Mesothelial cell of epicardium (in vitro differentiated cells): ENCODE measurements at places on chromosomes 6 and 20.

DNA sequence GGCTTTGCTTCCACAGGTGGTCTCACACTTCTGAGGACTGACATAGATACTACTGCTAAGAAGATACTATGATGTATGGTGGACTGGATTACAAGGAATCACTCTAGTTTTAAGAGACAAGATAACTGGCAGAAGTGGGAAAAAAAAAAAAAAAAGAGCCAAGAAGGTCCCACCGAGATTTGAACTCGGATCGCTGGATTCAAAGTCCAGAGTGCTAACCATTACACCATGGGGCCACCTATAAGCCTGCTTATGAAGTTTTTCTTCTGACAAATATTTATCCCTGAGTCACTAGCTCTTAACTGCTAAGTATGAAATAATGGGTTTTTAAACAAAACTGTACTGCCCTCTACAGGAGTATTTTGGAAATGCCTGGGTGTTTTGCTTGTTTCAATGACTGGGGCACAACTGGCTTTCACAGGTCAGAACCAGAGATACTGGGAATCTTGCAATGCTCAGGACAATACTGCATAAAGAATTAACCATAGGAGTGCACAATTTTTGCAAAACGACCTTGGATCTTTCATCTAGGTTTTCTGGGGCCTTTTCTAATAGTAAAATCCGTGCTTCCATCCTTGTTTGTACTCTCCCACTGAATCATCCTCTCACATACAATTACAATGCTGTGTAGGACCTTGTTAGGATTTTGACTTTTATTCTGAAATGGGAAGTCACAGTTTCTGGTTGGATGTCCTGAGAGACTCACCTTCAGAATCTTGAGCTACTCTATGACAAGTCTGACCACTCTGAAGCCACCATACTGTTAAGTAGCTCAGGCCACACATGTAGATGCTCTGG is 116.3 kb downstream of the OR2B2 start:
- H3K27ac ChIP-seq = peak overlapping the region; percentile 9
- H3K27me3 ChIP-seq = no peaks in the 10 kb centered on the region
- H3K4me3 ChIP-seq = no peak overlapping the region
- no peaks in the 10 kb centered on the region for H3K36me3 ChIP-seq

DNA sequence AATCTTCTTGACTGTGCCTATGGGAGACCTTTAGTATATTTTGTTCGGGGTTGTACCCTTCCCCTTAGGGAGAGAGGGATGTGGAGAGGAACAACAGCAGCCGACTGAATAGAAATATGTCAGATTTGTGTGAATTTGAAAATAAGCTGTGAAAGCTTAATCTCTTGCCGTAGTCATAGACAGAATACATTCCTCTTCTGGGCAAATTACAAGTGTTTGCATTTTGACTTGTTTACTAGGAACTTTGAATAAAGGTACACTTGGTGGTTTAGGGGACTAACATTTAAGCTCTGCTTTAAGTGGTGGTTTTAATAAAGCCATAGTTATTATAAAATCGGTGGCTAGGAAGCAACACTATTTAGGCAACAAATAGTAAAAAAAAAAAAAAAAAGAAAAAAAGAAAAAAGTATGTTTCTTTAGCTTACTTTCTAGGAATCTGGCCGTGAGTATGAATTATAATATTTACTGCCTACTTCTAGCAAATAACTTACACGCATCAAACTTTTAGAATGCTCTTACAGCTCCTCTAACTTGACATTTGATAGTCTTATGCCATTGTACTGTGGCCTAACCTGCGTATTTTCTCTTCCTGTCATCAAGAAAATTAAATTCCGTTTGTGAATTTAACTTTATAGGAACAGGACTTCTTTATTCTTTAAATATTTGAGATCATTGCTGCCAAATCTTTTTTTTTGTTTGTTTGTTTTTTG is 65.1 kb downstream of the ZBTB2 start:
- no peaks in the 10 kb centered on the region for H3K27me3 ChIP-seq
- peak overlapping the region; percentile 75 for H3K4me3 ChIP-seq
- H3K27ac ChIP-seq = peak overlapping the region; percentile 92

DNA sequence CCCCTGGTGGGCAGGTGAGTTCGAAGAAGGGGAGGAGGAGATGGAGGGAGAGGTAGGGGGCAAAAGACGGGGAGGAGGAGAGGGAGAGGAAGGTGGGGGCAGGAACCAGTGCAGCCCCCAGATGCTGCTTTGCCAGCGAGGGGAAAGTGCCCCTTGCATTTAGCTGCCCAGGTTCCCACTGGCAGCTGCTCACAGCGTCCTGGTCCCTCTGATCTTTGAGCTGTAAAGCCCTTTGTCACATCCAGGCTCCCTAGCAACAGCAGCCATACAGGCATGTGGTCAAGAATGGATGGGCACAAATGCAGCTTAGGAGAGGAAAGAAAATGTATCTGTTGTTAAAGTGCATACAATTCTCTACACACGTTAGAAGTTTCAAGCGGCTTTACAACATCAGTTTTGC is 160.9 kb downstream of the CD83 start:
- peaks cover 16% of the 10 kb centered on the region for H3K27me3 ChIP-seq
- peaks cover 43% of the 10 kb centered on the region for H3K4me1 ChIP-seq
- DNase-seq = no peak
- no peak overlapping the region for H3K27ac ChIP-seq
- no peaks in the 10 kb centered on the region for H3K36me3 ChIP-seq
- no peak overlapping the region for H3K4me3 ChIP-seq

DNA sequence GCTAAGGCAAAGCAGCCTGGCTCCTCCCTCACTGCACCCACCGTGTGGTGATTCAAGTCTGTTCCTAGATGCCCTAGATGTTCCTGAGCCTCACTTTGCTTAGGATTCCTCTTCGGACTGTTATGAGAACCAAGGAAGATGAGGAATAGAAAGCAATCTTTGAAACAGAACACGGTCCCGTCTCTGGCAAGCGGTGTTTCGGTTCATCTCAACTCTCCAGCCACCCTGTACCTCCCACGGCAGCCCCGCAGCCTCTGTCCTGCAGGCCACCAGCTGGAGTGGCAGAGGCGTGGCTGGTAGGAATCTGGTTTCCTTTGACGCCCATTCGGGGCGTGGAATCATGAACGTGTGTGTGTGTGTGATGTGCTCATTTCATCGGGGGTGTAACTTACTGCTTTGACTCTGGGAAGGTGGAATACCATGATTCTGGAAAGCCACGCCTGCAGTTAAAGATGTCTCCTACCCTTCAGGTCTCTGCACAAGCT is 21.3 kb downstream of the PDE10A start:
- H3K27me3 ChIP-seq = peaks cover 2% of the 10 kb centered on the region
- peaks cover 15% of the 10 kb centered on the region for H3K4me1 ChIP-seq
- no peak for DNase-seq

DNA sequence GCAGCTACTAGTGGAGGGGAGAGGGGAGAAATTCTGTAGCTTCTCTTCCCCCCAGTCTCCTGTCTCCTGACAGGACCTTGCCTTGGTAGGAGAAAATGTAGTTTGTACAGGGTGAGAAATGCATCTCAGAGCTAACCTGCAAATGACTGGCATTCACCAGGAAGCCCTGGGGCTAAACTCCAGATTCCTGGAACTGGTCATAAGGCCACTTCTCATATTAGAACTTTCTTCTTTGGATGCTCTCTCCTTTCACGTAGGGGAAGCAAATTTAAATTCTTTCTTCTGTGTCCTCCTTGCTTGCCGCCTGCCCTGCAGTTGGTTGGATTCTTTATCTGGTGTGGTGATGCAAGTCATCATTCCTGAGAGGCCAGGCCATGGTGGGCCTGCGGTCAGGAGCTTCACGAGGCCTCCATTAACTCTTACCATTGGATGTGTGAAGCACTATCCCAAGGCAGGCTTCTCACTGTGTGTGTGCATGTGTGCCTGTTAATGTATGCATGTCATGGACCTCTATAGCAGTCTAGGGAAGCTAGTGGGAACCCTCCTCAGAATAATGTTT is 182.0 kb downstream of the PHF3 start:
- H3K4me3 ChIP-seq = no peak overlapping the region
- no peak overlapping the region for H3K27ac ChIP-seq
- no peak for DNase-seq
- no peaks in the 10 kb centered on the region for H3K27me3 ChIP-seq
- H3K36me3 ChIP-seq = no peaks in the 10 kb centered on the region

DNA sequence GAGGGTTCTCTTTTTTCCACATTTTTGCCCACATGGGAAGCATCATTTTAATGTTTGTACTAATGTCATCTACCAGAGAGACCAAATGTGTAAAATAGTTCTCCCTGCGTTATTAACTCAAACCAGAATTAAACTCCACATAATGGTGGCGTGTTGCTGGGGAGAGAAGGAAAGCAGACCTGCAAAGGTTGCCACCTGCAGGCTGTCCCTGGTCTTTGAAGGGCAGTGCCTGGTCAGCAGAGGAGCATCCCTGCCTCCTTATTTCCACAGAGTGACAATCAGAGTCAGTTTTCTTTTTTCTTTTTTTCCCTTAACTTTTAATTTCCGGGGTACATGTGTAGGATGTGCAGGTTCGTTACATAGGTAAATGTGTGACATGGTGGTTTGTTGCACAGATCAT is 214.5 kb downstream of the TBX18 start:
- no peaks in the 10 kb centered on the region for H3K36me3 ChIP-seq
- DNase-seq = no peak
- no peak overlapping the region for H3K4me3 ChIP-seq
- peaks cover 7% of the 10 kb centered on the region for H3K27me3 ChIP-seq

DNA sequence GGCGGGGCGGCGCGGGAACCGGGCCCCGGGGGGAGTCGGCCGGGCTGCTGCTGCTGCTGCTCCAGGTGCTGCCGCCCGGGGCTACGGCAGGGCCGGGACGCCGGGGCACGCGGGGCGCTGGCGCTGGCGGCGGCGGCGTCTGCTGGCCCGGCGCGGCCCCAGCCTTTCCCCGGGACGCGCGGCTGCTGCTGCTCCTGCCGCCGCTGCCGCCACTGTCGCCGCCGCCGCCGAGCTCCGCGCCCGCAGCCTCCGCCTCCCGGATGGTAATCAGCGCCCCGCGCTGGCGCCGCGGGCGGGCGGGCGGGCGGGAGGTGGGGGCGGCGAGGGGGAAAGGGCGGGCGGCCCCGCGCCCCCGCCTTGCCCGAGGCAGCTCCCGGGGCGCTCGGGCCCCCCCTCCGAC is 306 bp downstream of the EBF4 start:
- H3K27me3 ChIP-seq = peaks cover 75% of the 10 kb centered on the region
- peaks cover 7% of the 10 kb centered on the region for H3K36me3 ChIP-seq
- no peak for DNase-seq

- H3K4me1 ChIP-seq = no peaks in the 10 kb centered on the region
- no peak overlapping the region for H3K27ac ChIP-seq
- H3K27me3 ChIP-seq = no peaks in the 10 kb centered on the region
- H3K4me3 ChIP-seq = no peak overlapping the region
Observed at GRCh38 chr20:49030954-49031619, 15.0 kb upstream of the CSE1L start.

- H3K4me3 ChIP-seq = no peak overlapping the region
- DNase-seq = no peak
- H3K27me3 ChIP-seq = peaks cover 3% of the 10 kb centered on the region
- no peaks in the 10 kb centered on the region for H3K4me1 ChIP-seq
- H3K36me3 ChIP-seq = no peaks in the 10 kb centered on the region
- no peak overlapping the region for H3K27ac ChIP-seq
Observed at GRCh38 chr6:156013155-156013554, 557.5 kb upstream of the NOX3 start.

DNA sequence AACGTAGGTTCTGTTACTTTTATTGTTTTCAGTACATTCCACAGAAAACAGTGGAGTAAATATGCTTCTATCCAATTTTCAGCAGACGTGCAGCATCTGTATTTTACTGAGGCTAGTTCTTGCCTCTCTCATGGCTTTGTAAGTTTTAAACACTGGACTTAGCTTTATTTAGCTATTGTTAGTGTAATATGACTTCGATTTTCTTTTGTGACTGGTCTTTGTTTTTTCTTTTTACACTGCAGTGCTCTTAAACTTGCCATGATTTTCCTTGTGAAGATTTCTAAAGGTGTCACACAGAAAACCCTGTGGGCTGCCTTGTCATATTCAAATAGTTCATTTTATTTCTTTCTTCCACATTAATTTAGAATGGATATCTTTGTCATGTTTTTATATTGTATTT is 1234.9 kb upstream of the CITED2 start:
- no peaks in the 10 kb centered on the region for H3K27me3 ChIP-seq
- no peak for DNase-seq
- H3K36me3 ChIP-seq = no peaks in the 10 kb centered on the region
- no peak overlapping the region for H3K27ac ChIP-seq
- H3K4me3 ChIP-seq = no peak overlapping the region

- no peak overlapping the region for H3K4me3 ChIP-seq
- peaks cover 45% of the 10 kb centered on the region for H3K27me3 ChIP-seq
- peaks cover 17% of the 10 kb centered on the region for H3K36me3 ChIP-seq
- DNase-seq = no peak
- no peak overlapping the region for H3K27ac ChIP-seq
Observed at GRCh38 chr20:3250091-3250504, 11.1 kb upstream of the SLC4A11 start.

DNA sequence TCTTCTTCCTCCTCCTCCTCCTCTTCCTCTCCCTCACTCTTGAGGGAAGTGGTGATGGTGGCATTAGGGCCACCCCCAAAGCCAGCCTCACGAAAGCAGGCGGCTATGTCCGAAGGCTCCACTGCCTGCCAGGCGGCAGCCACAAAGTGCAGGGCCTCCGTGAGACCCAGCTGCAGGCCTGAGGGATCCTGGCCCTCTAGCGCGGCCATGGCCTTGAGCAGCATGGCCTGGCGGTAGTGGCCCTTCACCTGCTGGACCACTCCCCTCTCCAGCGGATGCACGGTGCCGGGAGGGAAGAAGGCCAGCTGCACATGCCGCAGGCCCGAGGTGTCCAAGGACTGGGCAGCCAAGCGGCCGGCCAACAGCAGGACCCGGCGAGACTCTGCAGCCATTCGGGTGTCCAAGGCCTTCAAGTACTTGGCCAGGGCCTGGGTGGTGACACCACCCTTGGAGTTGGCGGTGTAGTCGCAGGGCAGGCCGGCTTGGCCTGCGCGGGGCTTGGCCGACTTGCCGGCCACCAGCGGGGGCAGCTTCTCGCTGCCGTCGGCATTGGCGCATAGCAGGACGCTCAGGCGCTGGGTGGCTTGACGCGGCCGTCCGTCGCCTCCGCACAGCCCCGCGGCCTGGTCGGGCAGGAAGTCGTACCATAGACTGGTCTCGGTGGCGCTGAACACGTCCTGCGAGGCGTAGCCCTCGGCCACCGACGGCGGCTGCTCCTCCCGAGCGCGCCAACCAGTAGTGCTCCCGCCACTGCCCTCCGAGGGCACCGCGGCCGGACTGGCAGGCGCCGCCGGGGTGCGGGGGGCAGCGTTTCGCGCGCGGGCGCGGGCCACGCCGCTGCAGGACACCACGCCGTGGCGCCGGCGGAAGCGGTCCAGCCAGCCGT is 1.1 kb downstream of the CENPB start:
- H3K36me3 ChIP-seq = no peaks in the 10 kb centered on the region
- no peak for DNase-seq

DNA sequence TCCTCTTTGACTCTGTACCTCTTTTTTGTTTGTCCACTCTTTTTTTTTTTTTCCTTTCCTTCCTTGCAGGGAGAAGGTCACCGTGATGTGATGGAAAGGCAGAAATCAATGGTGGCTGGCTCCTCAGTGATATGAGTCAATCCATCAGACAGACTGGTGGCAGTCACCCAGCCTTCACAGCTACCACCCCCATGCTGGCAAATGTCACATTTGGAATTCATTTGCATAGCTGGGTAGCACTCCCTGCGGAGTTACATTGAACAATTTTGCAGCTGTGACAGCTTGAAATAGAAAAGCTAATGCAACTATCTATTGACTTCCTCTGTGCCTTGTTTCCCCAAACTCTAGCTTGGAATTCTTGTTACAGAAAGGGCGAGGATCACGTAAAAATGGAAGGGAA is 668.4 kb downstream of the C6orf118 start:
- DNase-seq = no peak
- no peaks in the 10 kb centered on the region for H3K27me3 ChIP-seq
- no peaks in the 10 kb centered on the region for H3K4me1 ChIP-seq
- no peak overlapping the region for H3K27ac ChIP-seq
- no peaks in the 10 kb centered on the region for H3K36me3 ChIP-seq
- no peak overlapping the region for H3K4me3 ChIP-seq
